Stimulated activated CD4-positive, alpha-beta T cell treated with anti-CD3 and anti-CD28 coated beads, TNF-alpha, amount 100 ng/mL, for 48 hours (primary cell): ENCODE measurements at places on chromosomes 16 and 17.

GRCh38 chr17:55420067-55420775, 1.4 kb downstream of the MMD start:
- no peak for DNase-seq

- DNase-seq, result no peak
Measured at GRCh38 chr17:82118168-82118814, 20.3 kb upstream of the FASN start.

DNA sequence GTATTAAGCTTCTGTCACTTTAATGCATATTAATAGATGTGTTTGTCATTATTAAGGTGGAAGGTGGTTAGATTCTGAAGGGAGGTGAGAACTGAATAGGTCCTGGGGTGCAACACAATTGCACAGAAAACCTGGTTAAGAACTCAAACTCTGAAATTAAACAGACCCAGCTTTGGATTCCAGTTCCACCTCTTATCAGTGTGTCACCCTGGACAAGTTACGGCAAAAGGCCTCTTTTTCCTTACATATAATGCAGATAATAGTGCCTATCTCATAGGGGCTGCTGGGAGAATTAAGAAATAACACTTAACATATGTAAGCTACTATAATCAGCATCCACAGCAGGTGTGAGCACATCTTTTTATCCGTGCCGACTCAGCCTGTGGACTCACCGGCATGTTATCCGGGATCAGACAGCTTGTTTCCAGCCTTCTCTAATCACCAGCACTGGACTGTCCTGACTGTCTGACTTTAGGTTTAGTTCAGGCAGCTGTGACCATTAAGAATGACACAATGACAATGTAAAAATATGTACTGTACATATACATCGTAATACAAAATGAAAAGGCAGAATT, 31.4 kb downstream of the TEX2 start:
- DNase-seq, result no peak

DNA sequence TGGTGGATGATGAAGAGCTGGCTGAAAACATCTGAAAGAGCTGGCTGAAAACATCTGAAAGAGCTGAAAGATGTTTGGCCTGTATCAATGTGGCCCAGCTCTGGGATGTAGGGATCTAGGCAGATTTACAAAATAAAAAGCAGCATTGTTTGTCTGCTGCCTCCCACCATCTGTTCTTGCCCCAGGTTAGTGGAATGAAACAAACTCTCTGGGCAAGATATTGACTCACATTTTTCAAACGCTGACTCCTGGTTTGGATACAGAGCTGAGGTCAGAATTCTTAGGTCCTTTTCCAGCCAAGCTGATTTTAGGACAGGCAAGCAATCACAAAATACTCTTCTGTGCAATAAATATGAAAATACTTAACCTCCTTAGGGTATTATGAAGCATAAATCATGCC, 139.0 kb downstream of the STX8 start:
- no peak for DNase-seq

DNA sequence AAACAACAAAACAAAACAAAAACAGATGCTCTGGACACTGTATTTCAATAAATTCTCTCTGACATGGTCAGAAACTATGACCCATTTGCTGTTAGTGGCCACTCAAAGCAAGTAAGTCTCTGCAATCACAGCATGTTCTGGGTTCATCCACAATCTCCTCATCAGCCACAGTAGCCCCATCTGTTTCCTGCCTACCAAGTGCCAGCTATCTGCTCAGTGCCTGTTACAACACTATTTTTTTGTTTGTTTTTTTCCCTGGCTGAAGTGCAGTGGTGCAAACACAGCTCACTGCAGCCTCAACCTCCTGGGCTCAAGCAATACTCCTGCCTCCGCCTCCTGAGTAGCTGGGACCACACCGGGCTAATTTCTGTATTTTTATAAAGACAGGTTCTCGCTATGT, 137.9 kb downstream of the SOX9 start:
- DNase-seq, result no peak

GRCh38 chr16:48507391-48507790, 102.6 kb downstream of the N4BP1 start:
- no peak for DNase-seq

DNA sequence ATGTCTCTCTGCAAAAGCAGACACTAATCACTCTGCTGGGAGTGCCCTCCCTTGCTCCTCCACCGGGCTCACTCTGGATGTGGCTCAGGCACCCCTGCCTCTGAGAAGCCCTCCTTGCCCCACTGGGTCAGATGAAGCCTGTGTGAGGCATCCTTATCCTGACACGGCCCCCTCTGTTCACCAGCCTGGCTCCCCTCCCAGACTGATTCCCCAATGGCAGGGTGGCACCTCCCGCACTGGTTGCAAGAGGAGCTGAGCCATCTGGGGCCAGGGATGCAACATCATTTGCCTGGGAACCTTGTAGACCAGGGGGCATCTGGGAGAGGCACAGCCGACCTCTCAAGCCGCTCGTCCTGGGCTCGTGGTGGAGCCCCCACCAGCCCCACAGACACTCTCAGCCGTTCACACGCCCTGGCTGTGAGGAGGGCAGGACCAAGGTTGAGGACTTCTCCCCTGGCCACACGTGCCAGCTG, 6.7 kb downstream of the SMTNL2 start:
- no peak for DNase-seq

DNA sequence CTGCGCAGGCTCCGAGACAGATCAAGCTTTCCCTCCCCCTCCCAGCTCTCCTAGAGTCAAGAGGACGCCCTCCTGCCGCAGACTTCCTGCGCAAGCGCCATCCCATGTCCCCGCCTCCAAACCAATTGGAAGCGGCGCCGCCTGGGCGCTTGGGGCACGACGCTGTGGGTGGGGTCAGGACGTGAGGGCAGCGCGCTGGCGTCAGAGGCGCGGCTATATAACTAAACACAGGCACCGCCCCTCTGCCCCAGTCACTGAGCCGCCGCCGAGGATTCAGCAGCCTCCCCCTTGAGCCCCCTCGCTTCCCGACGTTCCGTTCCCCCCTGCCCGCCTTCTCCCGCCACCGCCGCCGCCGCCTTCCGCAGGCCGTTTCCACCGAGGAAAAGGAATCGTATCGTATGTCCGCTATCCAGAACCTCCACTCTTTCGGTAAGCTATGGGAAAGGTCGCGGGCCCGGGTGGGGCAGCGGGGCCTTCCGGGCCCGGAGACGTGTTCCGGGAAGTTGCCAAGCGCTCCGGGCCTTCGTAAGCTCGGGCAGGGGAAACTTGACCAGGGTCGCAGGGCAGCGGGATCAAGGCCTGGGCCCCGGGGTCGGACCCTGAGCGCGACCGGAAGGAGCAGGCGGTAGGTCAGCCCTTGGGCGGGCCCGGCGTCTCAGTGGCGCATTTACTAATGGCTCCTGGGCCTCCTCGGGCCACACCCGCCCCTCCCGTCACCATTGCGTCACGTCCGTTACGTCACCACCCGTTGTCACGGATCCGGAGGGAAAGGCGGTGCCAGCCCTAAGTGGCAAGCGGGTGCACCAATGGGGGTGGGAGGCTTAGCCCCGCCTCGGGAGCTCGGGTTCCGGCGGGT, at the start of gene EIF1:
Gene EIF1 (plus strand): TSS at position 245 of the 856 bp plus-strand sequence. CDS start 154 bp downstream, at position 399.
- DNase-seq, result peak; percentile 100

- no peak for DNase-seq
Measured at GRCh38 chr16:83403761-83404160, 404.0 kb upstream of the HSBP1 start.

DNA sequence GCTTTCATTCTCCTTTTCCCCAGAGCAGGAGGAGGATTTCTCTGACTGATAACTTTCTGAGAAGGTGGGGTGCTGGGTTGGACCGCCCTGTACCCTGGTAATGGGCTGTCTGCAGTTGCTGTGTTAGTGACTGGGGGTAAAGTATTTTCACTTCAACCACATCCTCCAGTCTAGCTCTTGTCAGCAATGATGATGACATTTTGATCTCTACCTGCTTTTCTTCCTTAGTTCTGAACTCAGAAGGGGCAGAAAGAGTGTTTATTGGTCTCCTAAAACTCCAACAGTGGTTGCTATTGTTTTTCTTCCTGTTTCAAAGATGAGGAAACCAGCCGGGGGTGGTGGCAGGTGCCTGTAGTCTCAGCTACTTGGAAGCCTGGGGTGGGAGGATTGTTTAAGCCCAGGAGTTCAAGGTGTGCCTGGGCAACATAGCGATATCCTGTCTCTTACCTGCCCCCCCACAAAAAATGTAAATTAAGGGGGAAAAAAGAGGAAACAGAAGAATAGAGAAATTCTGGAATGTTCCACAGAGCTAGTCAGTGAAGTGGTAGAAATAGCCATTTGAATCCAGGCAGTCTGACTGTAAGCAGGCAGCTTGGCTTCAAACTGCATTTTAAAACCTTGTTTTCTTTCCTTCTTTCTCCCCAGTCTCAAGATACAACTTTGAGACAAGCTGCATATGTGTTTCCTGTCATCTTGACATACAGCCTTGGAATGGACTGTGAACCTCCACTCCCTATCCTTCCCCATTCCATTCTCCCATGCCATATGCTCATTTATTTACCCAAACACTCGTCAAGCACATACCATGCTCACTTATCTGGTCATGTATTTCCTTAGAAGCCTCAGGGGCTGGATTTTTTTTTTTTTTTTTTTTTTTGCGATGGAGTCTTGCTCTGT, 3.3 kb upstream of the N4BP1 start:
- DNase-seq, result peak; percentile 35

GRCh38 chr17:2063261-2064146, 8.6 kb downstream of the HIC1 start:
- DNase-seq, result no peak

DNA sequence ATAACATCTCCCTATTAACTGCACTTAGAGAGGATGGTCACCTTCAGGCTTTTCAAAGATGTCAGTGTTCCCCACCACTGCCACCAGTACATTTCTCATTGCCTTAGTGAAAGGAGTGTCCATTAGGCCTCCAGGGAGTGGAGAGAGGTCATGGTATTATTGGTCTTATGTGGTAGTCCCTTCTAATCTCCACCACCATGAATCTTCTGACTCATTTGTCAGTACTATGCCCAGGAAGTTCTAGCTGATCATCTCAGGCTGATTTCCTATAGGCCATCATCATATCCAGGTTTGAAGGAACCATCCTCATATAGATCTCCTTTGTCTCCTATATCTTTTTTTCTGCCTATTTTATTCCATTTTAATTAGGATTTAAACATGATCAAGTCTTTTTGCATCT, 221.5 kb downstream of the CYB561 start:
- no peak for DNase-seq

- no peak for DNase-seq
Measured at GRCh38 chr16:65336160-65336559, 214.3 kb upstream of the CDH11 start.
